ENCODE measurements at places on chromosomes 11 and 22. TPM values are rescaled to one million over a fixed set of nuclear protein-coding genes. Genes with fewer than 3 reads are reported as not detected.
A peak's percentile ranks its signal among the peaks of the same experiment; 100 is the strongest.

The FLRT1 gene
- total RNA-seq, result 0.25 TPM

The TRIM48 gene
- total RNA-seq, result not detected

The OR2D2 gene
- total RNA-seq, result not detected

The ELF5 gene
- total RNA-seq, result 0.61 TPM

The DEPDC7 gene
- 1.2 TPM for total RNA-seq

DNA sequence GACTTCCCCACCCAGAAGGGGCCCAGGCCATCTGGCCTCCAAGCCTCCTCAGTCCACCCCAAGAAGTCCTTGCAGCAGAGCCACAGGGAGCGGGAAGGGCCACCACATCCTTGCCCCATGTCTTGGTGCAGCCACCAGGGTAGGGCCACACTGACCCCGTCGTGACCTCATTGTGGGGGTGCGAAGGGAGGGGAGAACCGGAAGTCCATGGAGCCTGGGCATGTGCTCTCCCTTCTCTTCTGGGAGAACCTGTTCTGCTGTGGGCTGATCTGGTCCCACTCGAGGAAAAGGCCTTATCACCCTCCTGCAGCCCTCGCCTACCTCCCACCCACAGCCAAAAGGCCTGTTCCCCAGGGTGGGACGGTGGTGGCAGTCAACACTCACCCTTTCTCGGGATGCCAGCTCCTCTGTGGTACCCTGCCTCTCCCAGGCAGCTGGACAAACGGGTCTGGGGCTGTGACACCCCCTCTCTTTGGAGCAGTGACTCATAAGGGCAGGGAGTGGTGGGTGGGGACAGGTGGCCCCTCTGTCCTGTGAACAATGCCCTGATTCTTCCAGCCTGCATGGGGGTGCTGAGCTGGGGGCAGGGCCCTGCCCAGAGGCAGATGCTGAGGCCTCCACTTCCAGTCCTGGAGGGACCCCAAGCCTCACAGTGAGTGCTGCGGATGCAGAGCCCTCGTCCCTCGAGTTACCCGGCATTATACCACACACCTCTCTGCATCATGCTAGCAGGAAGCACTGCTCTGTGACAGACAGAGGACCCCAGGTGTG lies 14.6 kb upstream of the CTSD start:
- DNase-seq, result peak; percentile 77

- DNase-seq, result no peak
These were observed 33.4 kb upstream of the ISX start for GRCh38 chr22:35032571-35032970.

DNA sequence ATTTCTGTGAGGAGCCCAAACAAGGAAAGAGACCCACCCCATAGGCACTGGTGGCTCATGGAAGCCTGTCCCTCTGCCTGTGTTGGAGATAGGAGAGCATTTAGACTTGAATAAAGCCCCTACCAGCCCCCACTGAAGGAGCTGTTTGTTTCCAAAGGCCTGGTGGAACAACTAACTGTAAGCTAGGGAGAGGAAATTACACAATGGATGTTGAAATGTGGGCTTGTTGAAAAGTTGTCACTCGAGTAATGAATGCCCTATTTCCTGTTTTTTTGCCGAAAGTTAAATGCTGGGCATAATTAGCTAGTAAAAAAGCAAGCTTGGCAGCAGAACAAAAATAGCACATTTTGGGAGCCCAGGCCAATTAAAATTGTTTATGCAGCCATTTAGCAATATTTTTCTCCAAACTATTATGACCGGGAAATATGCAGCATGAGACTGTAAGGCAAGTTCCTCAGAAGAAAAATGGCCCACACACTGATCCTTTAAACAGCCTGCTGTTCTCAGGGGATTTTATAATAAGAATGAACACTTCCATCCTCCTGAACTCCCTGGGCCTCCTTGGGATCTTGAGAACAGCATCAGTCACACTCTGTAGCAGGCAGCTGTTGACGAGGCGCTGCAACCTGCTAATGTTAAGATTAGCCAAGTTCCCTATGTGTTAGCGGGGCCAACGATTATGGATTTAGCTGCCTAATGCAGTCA lies 38.6 kb upstream of the LMO2 start:
- DNase-seq, result no peak

DNA sequence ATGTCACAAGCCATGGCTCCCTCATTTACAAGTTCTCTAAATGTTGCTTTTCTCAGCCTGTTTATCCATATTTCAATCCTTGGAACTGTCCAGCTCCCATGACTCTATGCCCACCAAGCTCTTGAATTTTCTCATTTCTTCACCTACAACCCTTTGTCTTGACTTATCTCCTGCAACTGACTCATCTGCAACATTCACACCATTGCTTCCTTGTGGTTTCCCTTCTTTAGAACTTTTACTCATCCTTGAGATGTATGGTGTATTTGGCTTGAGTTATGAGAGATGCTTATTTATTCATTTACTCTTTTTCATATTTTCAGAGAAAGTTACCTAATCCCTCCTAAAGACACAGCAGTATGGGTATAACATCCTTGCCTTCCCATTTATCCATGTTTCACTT lies 18.8 kb downstream of the TRIM34 start:
- DNase-seq, result no peak

DNA sequence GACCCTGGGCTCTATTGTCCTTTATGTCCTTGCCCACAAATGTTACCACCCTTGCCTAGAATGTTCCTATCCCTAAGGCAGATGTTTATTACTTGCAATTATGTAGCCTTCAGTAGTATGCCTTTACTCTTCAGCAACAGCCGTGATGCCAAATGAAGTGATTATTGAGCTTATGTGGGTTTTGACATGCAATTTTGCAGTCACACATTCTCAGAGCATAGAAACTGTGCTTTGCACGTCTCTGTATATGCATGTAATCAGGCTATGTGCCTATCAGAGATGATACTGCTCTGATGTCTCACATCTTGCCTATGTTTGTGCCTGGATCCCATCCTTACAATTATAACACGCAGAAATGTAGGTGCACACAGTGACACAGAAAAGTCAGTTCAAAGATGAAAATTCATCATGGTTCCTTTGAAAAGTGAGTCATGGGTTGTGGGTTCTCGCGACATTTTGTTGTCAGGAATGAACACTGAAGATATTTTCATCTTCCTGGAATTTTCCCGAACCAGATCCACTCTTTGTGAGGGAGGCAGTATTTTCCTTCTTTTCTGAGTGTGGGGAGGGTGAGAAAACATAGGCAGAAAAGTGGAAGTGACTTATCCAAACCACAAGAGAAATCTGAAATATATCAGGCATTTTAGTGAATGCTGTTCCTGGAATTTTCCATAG lies 81.1 kb downstream of the BMAL1 start:
- no peak for DNase-seq

DNA sequence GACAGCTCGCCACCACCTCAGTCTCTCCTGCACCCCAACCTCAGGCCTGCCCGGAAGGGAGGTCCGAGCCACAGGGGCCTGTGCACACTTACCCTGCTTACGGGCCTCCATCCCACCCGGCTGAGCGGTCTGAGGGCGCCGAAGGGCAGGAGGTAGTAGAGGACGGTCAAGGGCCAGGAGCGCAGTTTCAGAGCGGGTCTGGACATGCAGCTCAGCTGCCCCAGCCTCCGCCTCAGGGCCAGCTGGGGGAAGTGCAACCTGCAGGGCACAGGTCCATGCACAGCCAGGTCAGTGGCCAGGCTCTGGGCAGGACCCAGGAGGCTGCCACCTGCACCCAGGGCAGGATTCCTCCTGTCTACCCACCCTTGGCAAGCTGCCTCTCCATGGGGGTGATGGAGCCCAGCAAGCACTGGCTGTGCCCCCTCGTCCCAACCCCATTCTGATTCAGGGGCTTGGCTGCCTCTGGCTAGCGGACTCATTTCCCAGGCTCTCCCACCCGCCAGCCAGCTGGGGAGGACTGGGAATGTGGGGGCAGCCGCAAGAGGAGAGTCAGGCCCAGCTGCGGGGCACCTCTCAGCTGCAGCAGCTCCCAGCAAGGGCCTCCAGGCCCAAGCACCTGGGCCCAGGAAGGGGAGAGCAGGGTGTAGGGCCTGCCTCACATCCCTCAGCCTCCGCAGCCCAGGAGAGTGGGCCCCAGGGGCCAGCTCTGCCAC lies 38.3 kb downstream of the PISD start:
- no peak for DNase-seq
